Fibroblast of lung (primary cell): ENCODE measurements at places on chromosomes 11 and 22.

DNA sequence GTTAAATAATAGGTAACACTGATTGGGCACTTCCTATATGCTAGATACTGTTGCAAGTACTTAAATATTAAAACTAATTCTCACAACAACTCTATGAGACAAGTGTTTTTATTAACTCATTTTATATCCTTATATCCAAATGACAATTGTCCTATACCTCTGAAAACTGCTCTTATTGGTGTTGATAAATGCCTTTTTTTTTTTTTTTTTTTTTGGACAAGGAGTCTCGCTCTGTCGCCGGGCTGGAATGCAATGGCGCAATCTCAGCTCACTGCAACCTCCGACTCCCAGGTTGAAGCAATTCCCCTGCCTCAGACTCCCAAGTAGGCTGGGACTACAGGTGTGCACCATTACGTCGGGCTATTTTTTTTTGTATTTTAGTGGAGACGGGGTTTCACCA, 41.6 kb downstream of the MRTFA start:
- no peak for DNase-seq

DNA sequence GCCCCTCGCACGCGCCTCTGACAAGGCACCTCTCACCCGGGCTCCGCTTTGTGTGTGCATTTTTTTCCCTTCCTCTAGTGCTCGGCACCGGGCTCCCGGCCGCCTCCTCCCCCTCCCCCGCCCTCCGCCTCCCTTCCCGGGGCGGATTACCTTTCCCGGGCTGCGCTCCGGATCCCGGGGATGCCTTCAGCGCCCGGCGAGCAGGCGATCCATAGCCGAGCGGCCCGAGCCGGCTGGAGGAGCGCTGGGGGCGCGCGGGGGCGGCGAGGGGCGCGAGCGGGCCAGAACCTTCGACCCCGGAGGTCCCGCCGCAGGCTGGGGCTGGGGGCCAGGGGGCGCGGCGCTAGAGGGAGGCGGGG, 282 bp downstream of the MPPED2 start:
- DNase-seq, result no peak

- no peak for DNase-seq
Measured at GRCh38 chr11:36041988-36042611, 98.2 kb downstream of the LDLRAD3 start.

DNA sequence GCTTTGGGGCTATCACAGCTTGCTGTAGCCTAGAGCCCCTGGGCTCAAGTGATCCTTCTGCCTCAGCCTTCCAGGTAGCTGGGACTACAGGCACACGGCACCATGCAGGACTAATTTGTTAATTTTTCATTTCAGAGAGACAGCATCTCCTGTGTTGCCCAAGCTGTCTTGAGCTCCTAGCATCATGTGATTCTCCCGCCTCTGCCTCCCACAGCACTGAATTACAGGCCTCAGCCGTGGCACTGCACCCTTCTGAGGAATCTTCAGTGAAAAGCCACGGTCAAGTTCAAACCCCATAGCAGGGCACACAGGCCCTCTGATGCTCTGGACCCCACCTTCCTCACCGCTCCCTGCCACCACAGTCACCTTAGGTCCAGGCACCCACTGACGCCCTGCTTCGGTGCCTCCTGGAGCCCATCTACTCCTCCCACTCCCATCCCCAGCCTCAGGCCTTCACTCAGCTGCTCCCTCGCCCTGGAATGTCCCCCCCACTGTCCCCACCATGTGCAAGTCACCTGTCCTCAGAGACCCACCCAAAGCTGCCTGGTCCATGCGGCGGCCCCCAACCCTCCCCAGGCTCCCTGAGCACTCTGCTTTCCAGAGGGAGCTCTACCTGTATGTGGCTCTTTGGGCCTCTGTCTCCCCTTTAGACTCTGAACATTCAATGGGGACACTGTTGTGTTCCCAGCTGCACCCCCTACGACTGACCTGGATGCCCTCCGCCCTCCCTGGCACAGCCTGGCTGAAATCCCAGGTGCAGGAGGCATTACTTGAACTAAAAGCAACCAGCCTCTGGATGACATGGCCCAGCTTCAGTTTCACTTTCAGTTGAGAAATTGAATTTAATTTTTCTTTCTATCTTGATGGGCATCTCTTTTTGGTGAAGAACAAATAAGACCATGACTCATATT, 1.6 kb downstream of the APOL2 start:
- no peak for DNase-seq

DNA sequence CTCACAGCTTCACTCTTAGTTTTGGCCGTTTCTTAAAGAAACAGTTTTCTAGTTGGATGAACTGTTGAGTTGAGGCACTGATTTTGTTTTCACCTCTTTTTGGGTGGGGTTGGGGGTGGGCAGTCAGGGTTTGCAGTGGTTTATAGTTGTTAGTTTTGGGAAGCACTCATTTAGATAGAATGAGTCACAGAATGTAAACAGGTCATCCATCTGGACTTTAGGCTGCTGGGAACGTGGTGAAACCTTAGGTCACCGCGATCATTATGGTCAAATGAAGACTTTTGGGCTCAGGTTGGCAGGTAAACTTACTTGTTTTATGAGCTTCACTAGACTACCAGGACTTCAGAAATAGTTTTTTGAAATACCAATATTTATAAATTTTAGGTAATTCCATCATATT, 48.4 kb downstream of the CSTPP1 start:
- no peak for DNase-seq

DNA sequence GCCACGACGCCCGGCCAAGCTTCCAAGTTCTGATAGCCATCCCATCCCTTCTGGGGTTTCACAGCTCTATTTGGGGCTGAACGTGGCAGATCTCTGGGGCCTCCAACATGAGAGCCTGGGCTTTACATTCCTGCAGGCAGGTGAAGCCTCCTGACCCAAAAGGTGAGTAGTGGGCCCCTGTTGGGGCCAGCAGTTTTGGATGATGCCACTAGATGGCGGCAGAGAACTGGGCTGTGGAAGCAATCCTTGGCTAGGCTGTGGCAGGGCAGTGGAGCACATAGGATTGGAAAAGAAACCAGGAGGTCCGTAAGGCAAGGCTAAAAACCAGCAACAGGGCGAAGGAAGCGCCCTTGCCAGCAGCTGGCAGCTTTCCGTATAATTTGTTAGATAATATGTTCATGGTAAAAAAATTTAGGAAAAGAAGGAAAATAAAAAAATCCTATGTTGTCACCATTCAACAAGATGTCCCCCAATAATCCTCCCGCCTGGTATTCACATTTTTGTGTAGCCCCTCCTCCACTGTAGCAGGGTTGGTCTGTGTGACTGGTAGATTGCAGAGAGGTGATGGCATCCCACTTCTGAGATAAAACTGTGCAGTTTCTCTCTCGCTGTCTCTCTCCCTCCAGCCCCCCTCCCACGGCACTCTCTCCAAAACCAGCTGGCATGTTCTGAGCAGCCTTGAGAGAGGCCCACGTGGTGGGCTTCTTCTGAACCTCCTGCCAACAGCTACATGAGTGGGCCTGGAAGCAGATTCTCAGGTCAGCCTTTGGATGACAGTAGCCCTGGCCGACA, 43.6 kb upstream of the OR4B1 start:
- DNase-seq, result peak; percentile 52

- no peak for DNase-seq
Measured at GRCh38 chr22:41411021-41411851, 29.5 kb downstream of the TEF start.

DNA sequence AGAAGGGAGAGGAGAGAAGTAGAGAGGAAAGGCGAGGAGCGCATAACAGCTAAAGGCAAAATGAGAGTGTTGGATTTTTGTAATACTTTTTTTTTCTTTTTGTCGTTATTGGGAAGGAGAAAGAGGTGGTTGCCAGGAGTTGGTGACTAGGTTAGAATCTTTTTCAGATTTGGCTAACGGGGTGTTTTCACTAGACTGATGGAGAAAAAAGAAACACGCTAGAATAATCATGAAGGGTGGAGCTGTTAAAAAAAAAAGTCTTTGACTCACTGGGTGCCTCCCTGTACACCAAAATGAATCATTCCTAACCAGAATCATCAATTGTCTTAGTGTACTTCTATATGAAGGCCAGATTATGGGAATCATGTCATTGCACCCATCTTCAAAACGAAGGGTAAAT, 12.7 kb downstream of the BLID start:
- peak; percentile 81 for DNase-seq

GRCh38 chr22:22877523-22878210, 9.9 kb upstream of the IGLL5 start:
- peak; percentile 14 for DNase-seq

DNA sequence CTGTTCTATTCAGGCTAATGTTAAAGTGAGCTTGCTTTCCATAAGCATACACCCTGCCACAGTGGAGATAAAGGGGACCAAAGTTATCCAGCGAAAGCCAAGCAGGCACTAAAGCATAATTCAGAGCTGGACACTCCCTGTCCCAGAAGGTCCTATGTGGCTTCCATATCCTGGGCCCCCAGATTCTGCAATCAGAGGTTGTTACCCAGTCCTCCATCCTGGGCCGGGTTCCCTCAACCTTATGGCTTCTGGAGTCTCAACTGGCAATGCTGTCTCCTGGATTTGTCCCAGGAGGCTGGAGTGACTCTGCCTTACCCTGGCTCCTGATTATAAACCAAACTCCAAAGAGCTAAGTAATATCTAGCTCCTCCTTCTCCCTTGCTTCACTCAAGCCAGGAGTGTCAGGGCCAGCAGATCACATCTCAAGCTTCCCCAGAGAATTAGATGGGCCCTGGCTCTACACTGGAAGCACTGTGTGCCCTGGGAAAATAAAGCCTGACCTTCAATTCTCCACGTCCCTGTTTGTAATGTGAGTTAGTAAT, 14.0 kb upstream of the SMIM35 start:
- DNase-seq, result no peak

DNA sequence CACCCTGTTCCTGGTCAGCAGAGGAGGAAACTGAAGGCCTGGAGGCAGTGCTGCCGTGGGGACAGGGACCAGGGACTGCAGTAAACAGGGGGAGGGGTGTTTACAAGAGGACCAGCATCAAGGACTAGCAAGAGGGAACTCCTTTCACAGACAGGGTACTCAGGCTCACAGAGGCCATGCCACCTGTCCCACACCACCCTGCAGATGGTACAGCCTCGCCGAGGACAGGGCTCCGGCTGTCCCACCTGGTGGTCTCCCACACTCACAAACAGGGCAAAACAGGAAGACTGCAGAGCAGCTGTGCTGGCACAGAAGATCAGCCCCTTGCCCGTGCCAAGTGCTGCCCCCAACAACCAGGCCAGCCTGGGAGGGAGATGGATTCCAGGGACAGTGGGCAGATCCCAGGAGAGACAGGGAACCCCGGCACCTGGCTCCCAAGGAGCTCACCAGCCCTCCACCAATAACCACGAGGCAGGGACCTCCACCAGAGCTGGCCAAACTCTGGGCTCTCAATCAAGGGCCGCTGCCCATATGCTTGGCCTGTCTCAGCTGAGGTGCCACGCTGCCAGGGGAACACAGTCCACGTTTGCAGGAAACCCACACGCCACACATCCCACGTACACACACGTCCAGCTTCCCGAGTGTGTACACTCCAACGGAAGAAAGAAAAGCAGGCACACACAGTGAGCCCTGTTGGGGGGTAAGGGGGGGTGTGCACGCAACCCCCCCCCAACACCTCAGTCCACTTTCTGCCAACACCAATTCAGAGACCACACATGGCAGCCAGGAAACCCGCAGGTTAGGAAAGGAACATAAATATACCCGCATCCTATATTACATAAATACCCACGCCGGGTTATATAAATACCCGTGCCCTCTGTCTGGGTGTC, 2.1 kb downstream of the CSNK1E start:
- DNase-seq, result peak; percentile 33

DNA sequence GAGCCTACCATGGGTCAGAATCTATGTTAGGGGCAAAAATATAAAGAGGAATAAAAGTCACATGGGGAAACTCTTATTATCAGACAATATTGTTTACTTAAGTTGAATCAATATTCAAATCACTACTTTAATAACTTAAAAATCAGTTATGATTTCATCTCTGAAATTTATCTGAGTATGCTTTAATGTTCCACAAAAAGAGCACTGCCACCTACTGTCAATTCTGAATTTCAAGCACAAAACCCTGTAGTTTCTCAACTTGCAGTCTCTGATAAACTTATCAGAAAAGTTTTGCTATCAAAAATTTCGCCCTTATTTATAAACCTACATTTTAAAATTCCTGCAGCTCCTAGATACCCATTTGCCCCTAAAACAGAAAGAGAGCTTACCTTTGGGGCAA, 47.3 kb downstream of the RDX start:
- no peak for DNase-seq

GRCh38 chr11:45857961-45858474, 10.7 kb downstream of the CRY2 start:
- DNase-seq, result peak; percentile 82

DNA sequence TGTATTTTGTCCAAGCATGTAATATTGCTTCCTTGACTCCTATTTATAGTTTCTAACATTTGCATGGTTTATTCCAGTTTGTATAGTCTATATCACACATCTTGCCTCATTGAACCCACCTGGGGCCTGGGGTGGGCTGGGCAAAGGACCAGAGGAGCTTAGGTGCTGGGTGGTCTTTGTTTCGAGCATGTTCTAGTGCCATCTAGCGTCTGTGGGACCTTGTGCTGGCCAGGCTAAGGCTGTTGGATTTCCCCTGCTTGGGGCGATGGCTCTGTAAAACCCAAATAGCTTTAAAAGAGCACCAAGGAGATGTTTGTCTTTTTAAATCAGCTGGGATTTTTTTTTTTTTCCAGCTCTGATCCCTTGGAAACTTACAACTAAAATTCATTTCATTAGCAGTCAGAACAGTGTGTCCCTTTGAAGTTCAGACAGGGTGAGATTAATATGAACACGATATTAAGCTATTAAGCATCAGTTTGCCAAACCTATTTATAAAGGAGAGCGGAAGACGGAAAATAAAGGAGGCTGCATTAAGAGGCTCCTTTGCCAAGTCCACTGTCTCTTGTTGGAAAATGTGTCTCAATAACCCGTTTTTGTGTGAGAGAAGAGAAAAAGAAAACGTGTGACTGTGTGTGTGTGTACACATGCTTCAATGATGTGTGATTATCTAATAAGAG, 157.4 kb downstream of the COMMD9 start:
- DNase-seq, result peak; percentile 76

DNA sequence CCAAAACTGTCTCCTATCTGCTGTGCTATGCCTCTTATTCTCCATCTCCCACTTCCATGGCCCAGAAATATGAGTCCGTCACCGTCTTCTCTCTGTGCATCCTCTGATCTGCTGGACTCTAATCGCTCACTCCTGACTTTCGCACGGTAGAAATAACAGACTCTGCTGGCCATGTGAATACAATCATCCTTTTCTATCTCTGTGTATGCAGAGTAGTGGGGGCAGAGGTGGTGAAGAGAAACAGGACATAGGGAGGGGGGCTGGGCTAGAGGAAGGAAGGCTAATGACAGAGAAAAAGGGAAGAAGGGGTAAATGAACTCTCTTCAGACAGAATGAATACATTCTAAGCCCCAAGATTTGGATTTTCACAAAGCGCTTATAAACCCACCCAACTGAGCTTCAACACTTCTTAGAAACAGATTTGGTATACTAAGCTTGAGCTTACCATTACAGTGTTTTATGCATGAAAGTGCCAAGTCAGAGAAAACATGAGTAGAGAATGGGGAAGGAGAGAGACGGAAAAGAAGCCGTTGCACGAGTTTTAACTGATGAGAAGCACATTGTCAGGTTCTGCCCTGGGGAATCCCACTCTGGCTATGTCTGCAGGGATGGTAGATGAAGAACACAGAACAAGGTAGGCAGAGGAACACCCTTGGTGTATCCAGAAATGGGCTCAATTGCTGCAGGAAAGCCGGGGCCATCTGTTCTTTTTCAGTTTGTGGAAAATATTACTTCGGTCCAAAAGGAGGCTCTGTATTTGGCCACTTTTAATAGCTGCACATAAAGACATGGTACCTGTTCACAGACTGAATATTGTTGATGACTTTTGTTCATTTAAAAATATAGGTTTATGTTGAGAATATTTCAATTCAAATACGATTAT, 324.7 kb downstream of the ETS1 start:
- no peak for DNase-seq
